ENCODE measurements at places on chromosomes 6 and 20.
A peak's percentile ranks its signal among the peaks of the same experiment; 100 is the strongest.

GRCh38 chr6:90368601-90369000, 72.0 kb upstream of the BACH2 start:
- peak; percentile 59 for DNase-seq

GRCh38 chr6:53433261-53433950, 84.7 kb upstream of the ELOVL5 start:
- DNase-seq, result no peak

DNA sequence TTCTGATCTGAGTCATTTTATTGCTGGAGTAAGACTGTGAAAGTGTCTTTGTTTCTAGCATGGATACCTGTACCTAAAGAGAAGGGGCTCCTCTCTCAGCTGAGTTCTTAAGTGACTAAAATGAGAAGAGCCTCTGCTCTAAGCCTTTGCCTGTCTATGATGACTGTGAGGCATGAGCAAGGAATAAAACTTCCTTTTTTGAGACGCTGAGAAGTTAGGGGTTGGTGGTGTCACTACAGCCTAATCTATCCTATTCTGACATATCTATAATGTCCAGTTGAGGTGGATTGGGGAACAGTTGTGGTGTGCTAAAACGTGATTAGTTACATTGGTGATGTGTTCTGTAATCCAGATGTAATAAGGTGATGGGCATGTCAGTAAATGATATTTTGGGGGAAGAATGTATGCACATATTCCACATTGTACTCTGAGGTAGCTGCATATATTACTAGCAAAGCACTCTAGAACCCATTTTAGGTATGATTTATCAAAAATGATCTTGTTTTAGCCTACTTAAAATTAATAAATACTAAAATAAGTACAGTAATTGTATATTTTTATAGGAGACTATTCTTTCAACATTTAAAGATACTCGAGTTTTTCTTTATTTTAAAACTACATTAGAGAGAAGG, 18.1 kb downstream of the ADGRB3 start:
- DNase-seq, result no peak

GRCh38 chr6:52551483-52552277, 25.2 kb downstream of the TRAM2 start:
- DNase-seq, result peak; percentile 90

DNA sequence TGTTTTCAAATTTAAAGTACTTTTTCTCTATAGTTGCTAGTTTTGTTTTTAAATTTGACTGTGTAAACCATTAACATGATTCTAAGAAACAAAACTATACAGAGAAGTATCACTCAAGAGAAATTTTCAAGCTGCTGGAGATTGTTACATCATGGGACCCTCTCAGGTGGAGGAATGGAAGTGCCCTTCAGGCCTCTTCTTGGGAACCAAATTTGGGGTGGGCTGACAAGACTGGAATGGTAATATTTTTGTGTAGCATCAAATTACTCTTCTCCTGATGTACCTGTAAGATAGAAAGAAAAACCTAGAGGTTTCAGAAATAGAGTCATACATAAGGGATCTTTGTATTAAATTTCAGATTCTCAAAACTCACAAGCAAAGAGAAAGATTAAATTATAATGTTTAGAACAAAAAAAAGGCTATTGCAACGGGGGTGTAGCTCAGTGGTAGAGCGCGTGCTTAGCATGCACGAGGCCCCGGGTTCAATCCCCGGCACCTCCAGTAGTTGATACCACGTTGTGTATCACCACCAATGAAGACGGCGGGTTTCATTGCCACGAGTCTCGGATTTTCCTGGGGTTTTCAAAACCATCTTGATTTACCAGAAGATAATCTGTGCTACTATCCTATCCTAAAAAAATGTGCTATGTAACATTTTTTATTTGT, 193.7 kb downstream of the GPX5 start:
- peak; percentile 75 for DNase-seq

- no peak for DNase-seq
Observed at GRCh38 chr20:62418709-62419487, 8.4 kb downstream of the RBBP8NL start.

GRCh38 chr6:29016559-29017427, 11.7 kb upstream of the ZNF311 start:
- peak; percentile 73 for DNase-seq

DNA sequence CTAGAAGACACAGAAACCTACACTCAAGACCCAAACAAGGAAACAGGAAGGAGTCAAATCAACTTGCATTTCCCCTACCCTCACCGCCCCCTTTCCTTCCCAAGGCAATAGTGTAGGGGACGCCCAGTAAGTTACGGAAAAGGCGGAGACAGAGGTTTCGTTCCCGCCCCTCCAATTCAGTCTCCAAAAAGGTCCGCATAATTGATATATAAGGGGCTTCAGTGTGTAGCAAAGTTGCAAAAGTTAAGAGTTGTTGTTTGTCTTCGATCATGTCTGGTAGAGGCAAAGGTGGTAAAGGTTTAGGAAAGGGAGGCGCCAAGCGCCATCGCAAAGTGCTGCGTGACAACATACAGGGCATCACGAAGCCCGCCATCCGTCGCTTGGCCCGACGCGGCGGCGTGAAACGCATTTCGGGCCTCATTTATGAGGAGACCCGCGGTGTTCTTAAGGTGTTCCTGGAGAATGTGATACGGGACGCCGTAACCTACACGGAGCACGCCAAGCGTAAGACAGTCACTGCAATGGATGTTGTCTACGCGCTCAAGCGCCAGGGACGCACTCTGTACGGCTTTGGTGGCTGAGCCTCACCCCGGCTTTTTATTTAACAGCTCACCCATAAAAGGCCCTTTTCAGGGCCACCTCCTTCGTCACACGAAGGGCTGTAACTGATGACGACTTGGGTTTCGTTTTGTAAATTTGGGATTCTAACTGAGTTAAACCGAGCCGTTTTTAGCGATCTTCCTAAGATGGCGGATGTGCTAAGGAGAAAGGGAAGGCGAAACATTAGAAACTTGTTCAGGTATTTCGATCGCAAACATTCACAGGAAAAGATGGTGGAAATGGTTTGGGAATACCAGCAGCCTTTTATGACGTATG, 124.6 kb upstream of the BTN3A2 start:
- no peak for DNase-seq

- DNase-seq, result no peak
Observed at GRCh38 chr20:4326195-4327065, 311.1 kb upstream of the RNF24 start.

DNA sequence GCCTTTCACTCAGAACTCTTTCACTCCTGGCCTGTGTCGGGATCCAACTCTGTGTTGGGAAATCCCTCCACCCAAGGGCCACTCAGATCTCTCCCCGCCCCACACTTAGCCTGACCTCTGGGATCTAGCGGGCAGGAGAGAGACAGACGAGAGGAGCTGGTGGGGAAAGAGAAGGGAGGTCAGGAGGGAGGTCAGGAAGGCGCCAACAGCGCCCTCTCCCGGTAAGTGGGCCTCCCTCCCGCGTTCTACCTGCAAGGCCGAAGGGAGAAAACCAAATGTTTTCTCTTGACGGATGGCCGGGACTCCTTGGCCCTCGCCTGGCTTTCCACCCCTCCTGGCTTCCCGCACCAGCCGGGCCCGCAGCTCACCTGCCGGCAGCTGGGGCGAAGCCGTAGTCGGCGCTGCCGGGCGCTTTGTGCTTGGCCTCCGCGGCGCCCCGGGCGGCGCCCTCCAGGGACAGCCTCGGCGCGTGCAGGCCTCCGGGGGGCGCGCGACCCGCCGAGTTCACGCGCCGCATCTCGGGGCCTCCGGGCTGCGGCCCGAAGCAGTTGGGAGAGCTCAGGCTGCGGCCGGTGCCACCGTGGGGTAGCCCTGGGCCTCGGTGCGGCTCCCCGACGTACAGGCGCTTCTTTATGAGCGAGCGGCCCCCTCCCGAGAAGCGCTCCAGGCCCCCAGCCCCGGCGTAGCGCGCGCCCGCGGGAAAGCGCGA, 38.2 kb downstream of the C6orf132 start:
- DNase-seq, result no peak

GRCh38 chr20:47220161-47220582, 136.3 kb downstream of the ZMYND8 start:
- DNase-seq, result peak; percentile 21

DNA sequence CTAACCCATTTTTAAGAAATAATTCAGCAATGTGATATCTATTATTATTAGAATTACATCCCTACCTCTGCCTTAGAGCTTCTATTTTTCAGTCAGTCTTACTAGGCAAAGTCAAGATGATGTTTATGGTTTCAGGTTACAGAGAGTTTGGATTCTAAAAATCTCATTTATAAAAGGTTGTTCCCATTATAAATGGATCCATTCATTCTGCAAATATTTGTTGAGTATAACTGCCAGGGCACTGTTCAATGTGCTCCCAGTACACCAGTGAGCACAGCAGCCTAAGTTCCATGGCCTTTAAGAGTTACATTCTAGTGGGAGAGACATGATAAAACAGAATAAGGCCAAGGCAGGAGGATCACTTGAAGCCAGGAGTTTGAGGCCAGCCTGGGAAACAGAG, 75.9 kb upstream of the EYA4 start:
- no peak for DNase-seq

- DNase-seq, result no peak
Observed at GRCh38 chr6:116247285-116247684, 6.6 kb downstream of the TSPYL4 start.

DNA sequence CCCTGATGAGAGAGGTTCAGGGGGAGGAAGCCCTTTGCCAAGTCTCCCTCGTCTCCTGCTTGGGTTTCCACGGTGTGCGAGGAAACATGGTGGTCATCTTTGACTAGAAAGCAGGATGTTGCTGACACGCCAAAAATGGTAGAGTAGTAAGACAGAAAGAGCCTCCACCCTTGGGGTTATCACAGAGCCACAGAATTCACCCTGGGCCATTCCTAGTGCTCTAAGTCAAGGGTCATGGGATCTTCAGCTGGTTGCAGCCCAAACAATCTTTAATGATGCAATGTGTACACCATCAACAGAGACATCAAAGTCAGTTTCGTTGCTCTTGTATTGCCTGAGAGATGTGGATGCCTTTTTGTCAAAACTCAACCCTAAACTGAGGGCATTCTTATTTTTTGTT, 201.9 kb downstream of the LY86 start:
- no peak for DNase-seq

DNA sequence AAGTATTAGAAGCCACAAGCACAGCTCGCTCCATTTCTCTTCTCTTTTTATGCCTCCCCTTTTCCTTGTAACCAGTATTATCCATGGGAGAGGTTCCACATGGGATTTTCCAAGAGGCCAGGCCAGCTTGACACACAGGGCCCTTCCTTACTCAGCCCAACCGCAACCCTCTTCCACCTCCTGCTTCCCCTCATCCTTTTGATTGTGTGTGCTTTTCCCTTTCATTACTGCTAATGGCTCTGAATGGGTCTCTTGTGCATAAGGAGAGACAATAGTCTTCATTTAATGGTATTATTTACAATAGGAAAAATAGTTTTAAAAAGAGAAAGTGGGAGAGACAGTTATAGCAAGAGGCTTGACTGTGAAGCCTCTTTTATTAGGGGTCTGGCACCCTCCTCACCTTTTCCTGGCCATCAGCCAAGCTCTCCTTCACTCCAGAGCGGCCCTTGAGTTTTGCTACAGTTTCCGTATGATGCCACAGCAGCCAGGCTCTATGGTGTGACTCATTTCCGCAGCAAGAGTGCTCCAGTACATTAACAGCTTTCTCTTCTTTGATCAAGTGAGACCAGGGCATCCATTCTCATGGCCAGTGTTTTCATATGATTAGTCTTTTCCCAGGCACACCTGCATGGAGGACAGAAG, 579.5 kb downstream of the TFAP2B start:
- DNase-seq, result peak; percentile 2

DNA sequence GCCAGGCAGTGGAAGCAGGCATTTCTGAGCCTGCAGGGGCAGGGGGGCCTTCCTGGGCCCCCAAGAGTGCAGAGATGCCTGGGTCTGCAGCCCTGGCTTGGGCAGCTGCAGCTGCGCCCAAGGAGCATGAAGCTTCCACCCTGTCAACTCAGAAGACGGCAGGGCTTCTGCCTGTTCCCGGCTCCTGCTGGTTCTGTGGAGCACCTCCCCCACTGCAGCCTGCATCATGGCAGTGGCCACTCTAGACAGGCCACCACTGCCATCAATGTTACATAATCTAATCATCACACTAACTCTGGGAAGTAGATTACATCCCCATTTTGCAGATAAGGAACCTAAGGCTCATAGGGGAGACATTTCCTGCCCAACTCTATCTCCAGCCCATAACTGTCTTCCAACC, 21.1 kb upstream of the TOP1 start:
- no peak for DNase-seq

All from A172 (cell line).